Activated T-cell treated with anti-CD3 and anti-CD28 coated beads for 4 hours (primary cell): ENCODE measurements at places on chromosomes 4 and X.

- DNase-seq = no peak
Observed at GRCh38 chr4:147739239-147739823, 7.4 kb downstream of the ARHGAP10 start.

GRCh38 chrX:55119712-55120111 is 30.9 kb downstream of the PAGE2 start:
- no peak for DNase-seq

DNA sequence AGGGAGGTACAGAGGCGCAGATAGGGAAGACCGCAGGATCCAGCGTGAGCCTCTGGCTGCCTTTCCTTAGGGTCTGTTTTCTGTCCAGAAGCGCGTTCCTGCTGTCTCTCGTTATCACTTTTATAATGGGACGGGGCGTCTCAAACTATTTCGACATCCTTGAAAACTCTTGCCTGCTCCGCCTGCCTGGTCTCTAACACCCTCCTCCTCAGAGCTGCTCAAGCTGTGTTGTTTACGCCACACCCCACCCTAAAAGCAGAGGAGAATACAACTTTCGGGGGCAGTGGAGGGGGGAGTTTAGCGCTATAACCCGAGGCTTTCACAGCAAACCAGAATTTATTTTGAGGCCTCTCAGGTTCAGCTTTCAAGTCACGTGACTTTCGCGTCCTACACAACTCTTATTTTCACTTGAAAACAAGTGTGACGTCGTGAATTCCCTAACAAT is 646 bp upstream of the FAM3A start:
- no peak for DNase-seq

DNA sequence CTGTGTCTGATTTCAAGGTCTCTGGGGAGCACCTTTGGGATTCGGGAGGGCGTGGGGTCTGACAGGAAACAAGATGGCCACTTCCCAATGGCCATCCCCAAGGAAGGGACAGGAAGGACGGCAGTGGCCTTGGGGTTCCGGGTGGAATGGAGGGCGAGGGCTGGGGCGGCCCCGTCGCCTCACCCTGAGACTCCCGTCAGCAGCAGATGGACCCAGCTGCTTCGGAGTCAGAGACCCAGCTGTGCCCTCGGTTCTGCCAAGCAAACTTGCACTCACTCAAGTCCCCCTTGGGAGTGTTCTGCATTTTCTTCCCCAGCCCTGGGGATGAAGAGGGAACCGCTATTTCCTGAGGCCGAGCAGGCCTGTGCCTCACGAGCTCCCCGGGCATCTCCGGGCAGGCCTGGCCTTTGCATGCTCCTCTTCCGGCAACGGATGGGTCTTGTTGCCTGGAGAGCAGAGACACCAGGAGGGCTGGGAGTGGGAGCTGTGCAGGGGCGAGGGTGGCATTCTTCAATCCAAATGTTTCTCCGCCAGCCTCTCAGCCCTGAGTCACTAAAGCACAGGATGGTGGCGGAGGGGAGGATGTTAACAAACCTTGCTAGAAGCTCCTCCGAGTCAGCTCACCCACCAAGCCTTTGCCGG is 6.8 kb upstream of the DUSP9 start:
- no peak for DNase-seq

GRCh38 chrX:108584617-108585211 is 145.1 kb downstream of the COL4A5 start:
- no peak for DNase-seq

DNA sequence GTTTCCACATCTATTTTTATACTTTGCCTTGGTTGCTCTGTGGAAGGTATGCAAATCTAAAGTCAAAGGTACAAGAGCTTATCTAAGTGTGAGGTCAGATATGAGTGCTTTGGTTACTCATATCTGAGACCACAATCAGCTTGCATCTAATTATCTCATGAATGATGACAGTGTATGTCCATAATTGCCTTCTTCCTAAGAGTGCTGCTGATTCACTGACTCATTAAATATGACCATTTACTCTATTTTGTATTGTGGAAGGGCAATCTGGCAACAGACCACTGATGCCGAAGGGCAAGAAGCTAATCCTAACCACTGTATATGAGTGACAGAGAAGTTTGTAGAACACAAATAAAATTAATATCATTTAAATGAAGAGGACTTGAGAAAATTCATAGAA is 1190.2 kb upstream of the AGA start:
- no peak for DNase-seq

- DNase-seq = no peak
Observed at GRCh38 chr4:139553751-139554641, 2.0 kb downstream of the SETD7 start.

DNA sequence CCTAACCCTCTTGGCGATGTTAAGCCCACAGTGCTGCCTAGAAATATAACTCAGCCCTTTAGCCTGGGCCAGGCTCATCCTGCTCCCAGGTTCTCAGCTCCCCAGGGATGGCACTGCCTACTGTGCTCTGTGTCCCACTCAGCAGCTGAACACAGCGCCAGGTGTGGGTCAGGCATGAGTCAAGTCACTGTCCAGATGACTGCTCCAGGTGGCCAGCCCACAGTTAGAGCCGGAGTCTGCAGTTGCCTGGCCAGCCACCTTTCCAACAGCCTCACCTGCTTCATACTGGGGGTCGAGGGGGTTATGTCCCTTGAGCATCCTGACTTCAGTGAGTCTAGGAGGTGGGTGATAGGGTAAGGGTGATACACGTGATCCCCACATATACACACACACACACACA is 48.4 kb downstream of the TBC1D14 start:
- no peak for DNase-seq
